T-helper 2 cell (primary cell): ENCODE measurements at places on chromosomes 5 and 9.
A peak's percentile ranks its signal among the peaks of the same experiment; 100 is the strongest.

DNA sequence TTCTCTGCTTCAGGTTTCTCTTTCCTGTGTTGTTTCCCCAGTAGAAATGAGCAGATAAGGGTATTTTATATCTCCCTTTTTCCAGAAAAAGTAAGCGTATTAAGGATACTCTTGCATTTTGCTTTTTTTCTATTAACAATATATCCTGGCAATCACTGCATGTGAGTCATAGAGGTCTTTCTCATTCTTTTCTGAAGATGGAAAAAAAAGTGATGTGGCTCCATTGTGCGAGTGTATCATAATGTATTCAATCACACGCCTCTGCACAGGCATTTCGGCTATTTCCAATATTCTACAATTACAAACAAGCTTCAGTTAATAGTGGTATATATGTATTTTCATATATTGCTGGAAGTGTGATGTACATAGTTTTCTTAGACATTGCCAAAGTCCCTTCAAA is 155.9 kb downstream of the MED27 start:
- no peak for DNase-seq

- DNase-seq: no peak
Measured at GRCh38 chr9:132888151-132888550, 9.5 kb downstream of the SPACA9 start.

DNA sequence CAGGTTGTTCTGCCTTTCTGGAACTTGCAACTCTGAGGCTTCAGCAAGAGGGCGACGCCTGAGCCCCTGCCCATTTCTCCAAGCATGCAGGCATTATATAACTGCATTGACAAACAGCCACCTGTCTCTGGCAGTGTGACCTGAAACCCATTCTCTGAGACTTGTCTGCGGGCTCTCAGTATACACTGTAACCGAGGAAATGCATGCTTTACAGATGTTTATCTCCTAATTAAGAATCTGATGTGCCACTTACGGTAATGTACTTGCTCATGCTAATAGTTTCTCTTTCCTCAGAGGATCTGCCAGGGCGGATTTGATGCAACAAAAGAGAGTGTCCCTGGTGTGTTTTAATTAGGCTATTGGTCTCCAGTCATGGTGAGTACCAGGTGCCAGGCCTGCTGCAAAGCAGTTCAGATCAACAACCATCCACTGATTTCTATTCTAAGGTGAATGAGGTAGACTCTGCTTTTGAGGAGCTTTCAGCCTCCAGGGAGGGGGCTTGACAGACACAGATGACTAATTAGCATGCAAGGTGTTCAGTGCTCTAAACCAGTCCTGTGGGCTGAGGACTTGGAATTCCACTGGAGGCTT is 593.7 kb upstream of the KLF4 start:
- no peak for DNase-seq

DNA sequence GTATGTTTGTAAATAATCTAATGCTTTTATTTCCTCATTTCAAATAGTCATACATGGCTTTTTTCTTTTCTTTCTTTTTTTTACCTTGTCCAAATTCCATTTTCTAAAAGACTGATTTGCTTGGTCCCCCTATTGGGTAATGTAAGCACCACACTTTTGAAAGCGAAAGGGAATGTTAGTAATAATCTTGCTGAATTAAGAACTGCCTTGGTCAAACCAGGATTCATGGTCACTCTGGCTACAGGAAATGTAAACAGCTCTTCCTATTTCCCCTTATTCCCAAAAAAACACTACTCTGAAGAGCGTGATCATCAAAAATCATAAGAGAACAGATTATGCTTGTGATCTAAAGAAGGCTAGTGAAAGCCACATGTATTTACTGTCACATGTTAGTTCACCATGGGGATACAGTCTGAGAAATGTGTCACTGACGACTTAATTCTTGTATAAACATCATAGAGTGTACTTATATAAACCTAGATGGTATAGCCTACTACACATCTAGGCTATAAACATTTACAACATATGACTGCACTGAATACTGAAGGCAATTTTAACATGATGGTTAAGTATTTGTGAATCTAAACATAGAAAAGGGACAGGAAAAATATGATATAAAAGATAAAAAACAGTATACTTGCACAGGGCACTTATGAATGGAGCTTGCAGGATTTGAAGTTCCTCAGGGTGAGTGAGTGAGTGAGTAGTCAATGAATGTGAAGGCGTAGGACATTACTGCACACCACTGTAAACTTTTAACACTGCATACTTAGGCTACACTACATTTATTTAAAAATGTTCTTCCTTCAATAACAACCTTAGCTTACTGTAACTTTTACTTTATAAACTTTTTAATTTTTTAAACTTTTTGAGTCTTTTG is 75.3 kb downstream of the HMGCR start:
- no peak for DNase-seq

DNA sequence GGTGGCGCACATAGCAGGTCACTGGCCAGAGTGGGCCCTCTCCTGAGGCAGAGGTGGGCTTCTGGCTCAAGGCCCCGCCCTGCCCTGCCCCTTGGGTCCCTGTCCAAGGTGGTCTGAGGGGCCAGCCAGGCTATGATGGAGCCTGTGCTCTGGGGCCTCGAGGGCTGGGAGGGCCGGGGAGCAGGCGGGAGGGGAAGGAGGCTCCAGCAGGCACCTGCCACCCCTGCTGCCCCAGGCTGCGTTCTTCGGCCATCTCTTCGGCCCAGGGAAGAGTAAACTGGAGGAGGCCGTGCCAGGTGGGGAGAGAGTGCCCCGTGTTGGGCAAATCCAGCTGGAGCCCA is 14.6 kb downstream of the FIBCD1 start:
- DNase-seq: no peak

DNA sequence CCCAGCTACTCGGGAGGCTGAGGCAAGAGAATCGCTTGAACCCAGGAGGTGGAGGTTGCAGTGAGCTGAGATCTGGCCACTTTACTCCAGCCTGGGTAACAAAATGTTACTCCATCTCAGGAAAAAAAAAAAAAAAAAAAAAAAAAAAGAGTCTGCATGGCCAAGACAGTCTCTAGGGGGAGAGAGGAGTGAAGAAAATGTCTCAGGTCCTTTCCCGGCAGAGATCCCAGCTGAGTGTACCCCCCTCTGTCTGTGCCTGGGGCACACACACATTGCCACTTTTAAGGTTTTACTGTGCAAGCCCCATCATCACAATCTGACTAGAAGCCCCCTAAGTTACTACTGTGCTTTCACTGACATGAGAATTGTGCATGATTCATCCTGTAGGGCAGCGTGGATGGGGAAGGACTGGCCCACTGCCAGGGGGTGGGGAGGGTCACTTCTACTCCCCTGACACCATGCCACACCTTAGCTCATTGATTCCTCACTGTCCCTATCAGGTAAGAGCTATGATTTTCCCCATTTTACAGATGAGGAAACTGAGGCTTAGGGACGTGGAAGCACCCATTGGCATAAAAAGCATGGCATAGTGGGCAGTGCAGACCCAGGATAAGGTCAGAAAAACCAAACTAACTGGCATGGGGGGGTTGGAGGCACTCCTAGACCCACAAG is 102.3 kb upstream of the LARP1 start:
- no peak for DNase-seq

- no peak for DNase-seq
Measured at GRCh38 chr9:116550696-116551436, 136.2 kb upstream of the TRIM32 start.

GRCh38 chr5:14201325-14202045 is 58.3 kb downstream of the TRIO start:
- no peak for DNase-seq

DNA sequence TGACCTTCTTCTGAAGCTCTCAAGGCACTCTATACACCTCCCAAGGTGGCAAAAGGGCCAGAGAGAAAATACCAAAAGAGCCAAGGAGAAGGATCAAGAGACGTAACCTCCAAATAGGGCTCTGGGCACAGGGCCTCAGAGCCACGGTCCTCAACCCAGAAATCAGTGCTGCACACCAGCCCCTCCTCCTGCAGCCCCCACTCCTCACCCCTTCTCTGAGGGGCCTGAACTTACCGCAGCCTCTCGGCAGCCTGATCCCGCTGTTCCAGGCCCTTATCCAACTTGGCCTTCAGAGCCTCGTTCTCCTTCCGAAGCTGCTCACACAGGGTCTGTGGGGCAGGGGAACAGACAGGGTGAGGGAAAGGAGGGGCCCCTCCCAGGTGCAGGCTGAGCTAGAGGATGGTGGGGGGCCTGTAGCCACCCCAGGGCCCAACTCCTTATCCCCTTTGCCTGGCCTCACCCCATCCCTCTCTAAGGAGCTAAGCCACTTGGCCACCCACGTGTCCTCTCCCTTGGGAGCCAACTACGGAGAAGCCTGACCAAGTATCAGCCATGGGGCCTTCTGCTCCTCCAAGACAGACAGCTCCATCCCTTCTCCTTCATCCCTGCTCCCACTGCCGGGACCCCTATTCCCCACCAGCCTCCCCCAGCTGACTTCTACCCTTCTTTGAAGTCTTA is 28.8 kb downstream of the TNIP1 start:
- DNase-seq: no peak

DNA sequence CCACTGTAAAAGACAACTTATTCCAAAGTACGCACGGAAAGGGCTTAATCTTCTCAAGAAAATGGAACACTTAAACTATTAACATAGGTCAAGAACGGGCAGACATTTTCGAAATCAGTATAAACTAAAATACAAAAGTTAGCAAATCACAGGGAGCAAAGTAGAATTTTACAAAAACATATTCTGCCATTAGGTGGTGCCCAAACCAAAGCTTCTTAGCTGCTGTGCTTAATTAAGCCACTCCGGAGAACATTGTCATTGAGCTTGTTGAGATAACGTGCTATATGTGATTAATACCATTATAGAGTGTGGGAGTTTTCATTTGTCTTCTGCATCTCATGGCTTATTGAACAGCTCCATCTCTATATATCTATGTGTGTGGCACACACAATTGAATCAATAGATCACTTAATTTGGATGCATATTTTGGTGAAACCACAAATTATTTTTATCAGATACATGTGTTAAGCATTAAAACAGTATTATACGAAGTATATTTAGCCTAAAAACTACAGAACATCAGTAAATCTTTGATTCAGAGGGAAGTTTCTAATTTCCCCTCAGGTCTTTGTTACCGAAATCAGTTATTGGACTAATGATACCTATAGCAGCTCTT is 23.4 kb downstream of the UBLCP1 start:
- DNase-seq: no peak

DNA sequence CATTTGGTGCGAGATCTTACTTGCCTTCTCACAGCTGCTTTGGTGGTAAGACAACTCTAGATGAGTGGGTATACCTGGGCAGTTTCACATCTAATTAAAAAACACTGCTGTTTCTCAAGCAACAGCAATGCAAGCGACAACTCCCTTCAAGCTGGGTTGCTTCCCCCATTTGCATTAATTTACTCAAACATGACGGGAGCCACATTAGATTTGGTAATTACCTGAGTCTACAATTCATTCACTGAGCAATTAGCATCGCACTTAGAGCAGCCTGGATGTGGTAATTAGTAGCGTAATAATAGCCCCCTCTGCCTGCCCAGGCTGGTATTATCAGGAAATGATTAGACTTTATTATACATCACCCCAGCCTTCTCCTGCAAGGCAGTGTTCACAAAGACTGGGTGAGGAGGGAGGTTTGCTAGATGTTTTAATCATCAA is 73.4 kb downstream of the FBXO38 start:
- DNase-seq: peak; percentile 8

DNA sequence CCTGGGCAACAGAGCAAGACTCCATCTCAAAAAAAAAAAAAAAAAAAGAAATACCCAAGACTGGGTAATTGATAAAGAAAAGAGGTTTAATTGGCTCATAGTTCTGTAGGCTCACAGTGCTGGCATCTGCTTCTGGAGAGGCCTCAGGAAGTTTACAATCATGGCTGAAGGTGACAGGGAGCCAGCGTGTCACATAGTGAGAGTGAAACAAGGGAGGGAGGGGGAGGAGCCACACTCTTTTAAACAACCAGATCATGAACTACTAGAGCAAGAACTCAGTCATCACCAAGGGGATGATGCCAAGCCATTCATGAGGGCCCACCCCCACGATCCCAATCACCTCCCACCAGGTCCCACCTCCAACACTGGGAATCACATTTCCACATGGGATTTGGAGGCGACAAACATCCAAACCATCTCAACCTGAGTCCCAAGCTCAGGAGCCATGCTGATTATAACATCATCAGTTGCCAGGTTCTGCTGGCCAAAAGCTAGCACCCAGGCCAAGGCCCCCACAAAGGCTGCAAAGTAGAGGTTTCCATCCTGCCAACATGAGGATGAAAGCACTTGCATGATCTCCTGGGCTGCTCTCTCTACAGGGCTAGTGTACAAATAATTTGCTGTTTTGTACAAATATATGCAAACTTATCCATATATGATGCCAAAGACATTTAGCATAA is 15.3 kb downstream of the DENND1A start:
- DNase-seq: peak; percentile 25

GRCh38 chr9:70678153-70678552 is 263.7 kb upstream of the KLF9 start:
- no peak for DNase-seq

- no peak for DNase-seq
Measured at GRCh38 chr5:160245506-160246086, 16.3 kb downstream of the FABP6 start.

- DNase-seq: no peak
Measured at GRCh38 chr5:67986761-67987160, 228.8 kb upstream of the PIK3R1 start.

DNA sequence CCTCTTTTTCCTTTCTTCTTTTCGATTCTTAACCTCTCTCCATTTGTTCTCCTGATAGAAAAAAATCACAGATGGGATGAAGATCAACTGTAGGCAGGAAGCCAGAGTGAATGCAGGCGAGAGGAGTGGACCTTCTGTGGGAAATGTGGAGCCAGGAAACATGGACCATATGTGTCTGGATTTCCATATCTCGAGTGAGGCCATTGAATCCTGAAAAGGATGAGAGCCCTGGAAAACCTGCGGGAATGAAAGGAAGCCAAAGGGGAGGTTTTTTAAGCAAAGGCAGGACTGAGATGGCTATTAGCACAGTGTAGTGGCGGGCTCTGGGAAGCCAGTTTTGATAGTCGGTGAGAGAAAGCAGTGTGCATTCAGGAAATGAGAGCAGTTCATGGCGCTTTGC is 139.5 kb upstream of the C9orf72 start:
- DNase-seq: no peak

DNA sequence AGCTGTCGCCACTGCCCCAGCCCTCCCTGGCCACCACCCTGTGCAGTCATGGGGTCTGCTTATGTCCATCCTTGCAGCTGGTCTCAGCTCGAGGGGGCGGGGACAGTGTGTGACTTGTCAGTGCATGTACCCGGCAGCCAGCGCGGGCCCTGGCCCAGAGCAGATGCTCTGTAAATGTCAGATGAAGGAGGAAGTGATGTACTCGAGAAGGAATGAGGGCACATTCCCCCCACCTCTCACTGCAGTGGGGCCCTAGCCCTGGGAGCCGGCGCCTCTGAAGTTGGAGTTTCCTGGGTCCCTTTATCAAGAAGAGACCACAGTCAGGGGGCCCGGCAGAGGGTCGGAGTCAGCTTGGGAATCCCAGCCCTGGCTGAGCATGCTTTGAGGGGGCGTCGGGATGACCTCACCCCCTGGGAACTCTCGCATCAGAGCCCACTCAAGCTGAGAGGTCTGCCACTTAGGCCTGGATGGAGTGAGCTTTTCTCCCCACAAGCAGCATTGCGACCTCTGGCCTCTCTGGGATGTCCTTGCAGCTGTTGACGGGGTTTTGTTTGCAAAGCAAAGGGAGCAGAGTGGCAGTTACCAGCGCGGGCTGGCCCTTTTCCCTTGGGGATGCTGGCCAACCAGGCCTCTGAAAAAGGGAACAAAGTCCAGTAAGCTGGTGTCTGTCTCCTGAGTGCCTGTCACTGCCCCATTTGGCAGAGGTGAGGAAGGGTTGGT is 19.0 kb downstream of the NEURL1B start:
- no peak for DNase-seq
